Activated naive CD4-positive, alpha-beta T cell treated with anti-CD3 and anti-CD28 coated beads, Interleukin-2, amount 50 U/mL, for 72 hours (primary cell): ENCODE measurements at places on chromosomes 4 and X. TPM values are rescaled to one million over a fixed set of nuclear protein-coding genes. Genes with fewer than 3 reads are reported as not detected.

Gene DCAF12L1
- total RNA-seq: not detected

Gene RPS6KA6
- total RNA-seq: 0.07 TPM

GRCh38 chr4:82430193-82430963, at the start of the genes ENOPH1 and HNRNPDL:
TSS of gene ENOPH1 (plus strand) at chr4:82430590. CDS start at chr4:82430830, 240 bp downstream.
TSS of gene HNRNPDL (minus strand) at chr4:82430462. CDS start at chr4:82429690, 772 bp downstream.
- peak; percentile 98 for DNase-seq

- no peak for DNase-seq
Observed at GRCh38 chr4:102469806-102470205, 31.4 kb upstream of the NFKB1 start.

DNA sequence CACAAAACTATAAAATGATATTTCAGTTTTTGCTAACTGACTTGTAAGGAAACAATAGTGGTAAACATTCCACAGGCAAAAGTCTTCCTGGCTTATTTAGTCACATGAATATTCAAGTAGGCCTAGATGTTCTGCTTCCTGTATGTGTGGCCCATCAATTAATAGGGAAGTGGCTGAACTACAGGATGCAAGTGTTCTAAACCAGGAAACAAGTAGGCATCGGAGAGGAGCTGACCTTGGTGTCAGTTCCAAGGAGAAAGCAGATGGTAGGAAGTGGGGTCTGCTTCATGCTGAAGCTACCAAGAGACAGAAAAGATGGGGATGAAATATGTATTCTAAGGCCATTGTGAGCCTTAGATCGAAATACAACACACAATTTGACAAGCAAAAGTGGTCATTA, 149.7 kb downstream of the ANTXR2 start:
- DNase-seq: no peak

DNA sequence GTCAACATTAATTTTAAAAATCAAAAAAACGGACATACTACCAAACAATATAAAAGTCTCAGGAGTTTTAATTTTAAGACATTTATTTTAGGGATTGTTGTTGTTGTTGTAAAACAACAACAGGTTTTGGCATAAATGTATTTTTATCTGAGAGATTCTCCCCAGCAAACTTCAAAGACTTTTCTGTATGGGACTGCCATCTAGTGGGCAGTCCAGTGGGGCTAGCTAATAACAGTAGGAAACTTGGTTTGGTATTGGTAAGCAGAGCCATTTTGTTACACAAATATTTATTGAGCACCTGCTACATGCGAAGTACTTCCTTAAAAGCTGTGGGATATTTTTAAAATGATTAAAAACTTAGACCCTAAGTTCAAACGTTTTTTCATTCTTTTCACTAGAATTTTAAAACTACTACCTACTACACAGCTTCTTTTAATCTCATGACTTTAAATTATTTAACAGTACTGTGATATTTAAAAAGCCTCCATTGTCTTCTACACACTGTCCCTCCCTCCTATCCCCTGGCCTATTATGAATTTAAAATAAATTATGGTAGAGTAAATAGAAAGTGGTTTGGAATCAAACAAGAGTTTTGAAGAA, 1028.4 kb upstream of the INTU start:
- DNase-seq: no peak

GRCh38 chr4:139773560-139774318, 108.1 kb downstream of the MGST2 start:
- DNase-seq: no peak

- DNase-seq: no peak
Observed at GRCh38 chr4:40846532-40846931, 96.8 kb downstream of the NSUN7 start.

- no peak for DNase-seq
Observed at GRCh38 chr4:119059221-119059620, 76.4 kb upstream of the MYOZ2 start.

DNA sequence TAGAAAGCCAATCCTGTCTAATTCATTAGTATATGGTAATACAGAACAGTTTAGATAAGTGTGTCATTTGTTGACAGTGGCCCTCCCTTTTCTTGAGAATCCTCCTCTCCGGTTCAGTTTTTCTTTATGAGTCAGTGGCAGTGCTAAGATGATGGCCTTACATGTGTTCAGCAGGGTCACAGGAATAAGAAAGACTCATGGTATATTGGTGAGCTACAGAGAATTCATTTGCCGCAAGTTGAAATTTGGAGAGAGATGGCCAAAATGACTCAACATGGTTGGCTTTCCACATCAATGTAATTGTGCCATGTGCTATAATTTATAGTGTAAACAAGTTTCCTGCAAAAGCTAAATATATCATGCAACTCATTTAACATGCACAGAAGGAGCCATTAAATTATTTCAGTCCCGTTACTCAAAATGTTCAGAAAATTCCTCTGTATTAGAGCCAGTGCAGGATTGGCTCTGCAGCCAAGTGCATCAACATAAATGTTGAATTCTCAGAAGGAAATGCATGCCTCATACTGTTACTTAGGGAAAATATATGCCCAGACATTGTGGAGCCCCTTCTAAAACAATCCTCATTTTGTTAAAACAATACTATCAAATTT, 374.3 kb downstream of the AFF2 start:
- DNase-seq: no peak

DNA sequence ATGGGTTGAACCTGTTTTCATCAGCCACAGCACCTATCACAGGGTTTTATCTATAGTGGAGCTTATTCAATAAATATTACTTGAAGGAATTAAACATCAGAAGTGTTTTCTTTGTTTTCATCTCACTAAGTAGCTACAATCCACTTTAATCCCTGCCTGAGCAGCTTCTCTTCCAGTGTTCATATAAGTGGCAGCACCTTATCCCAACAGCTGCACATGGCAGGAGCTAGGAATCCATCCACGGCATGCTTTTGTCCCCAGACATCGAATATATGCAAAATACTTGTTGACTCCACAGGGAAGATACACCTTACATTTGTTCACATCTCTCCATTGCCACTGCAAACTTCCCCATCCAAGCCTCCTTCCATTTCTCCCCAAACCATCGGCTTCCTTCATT, 549.8 kb upstream of the FAM241A start:
- no peak for DNase-seq
